ENCODE measurements at places on chromosomes 16 and 17. TPM values are rescaled to one million over a fixed set of nuclear protein-coding genes. Genes with fewer than 3 reads are reported as not detected.

The MYH11 gene
- not detected for total RNA-seq

The TBC1D3K gene
- not detected for total RNA-seq

The MFSD6L gene
- total RNA-seq: 0.96 TPM

The MRPL45 gene
- total RNA-seq: 27.7 TPM

The KRT15 gene
- total RNA-seq: not detected

GRCh38 chr17:18143044-18143936 is 34.7 kb downstream of the MYO15A start:
- no peaks in the 10 kb centered on the region for H3K27me3 ChIP-seq
- DNase-seq: no peak
- no peak overlapping the region for H3K4me3 ChIP-seq
- H3K27ac ChIP-seq: no peak overlapping the region

GRCh38 chr16:55136356-55137150 is 187.4 kb upstream of the IRX6 start:
- no peaks in the 10 kb centered on the region for H3K4me1 ChIP-seq
- DNase-seq: no peak
- H3K4me3 ChIP-seq: no peak overlapping the region
- no peaks in the 10 kb centered on the region for H3K36me3 ChIP-seq

GRCh38 chr17:45243750-45244149 is 18.1 kb downstream of the SPATA32 start:
- H3K27me3 ChIP-seq: no peaks in the 10 kb centered on the region
- H3K4me3 ChIP-seq: no peak overlapping the region

GRCh38 chr16:49023050-49023449 is 258.6 kb downstream of the CBLN1 start:
- no peaks in the 10 kb centered on the region for H3K4me1 ChIP-seq
- no peak for DNase-seq
- H3K4me3 ChIP-seq: no peak overlapping the region
- H3K27ac ChIP-seq: no peak overlapping the region
- no peaks in the 10 kb centered on the region for H3K27me3 ChIP-seq
- no peaks in the 10 kb centered on the region for H3K36me3 ChIP-seq

DNA sequence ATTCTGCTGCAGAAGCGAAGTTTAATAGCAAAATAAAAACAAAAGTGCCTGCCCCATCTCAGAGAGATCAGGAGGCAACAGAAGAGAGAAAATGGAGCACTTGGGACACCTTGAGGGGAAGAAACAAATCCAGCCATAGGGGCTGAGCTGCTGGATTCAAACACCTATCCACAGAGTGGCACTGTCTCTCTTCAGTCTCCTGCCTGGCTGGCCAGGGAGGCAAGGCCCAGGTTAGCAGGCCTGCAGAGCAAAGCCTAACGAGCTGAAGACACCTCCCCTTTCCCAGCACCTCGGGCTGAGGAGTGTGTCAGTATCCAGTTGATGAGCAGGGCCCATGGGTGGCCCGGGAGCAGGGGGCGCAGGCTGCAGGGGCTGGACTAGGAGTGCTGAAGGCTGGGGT is 8.8 kb upstream of the KRT31 start:
- H3K36me3 ChIP-seq: no peaks in the 10 kb centered on the region
- no peaks in the 10 kb centered on the region for H3K27me3 ChIP-seq
- no peak for DNase-seq
- peaks cover 24% of the 10 kb centered on the region for H3K4me1 ChIP-seq
- H3K27ac ChIP-seq: no peak overlapping the region
- H3K4me3 ChIP-seq: no peak overlapping the region

DNA sequence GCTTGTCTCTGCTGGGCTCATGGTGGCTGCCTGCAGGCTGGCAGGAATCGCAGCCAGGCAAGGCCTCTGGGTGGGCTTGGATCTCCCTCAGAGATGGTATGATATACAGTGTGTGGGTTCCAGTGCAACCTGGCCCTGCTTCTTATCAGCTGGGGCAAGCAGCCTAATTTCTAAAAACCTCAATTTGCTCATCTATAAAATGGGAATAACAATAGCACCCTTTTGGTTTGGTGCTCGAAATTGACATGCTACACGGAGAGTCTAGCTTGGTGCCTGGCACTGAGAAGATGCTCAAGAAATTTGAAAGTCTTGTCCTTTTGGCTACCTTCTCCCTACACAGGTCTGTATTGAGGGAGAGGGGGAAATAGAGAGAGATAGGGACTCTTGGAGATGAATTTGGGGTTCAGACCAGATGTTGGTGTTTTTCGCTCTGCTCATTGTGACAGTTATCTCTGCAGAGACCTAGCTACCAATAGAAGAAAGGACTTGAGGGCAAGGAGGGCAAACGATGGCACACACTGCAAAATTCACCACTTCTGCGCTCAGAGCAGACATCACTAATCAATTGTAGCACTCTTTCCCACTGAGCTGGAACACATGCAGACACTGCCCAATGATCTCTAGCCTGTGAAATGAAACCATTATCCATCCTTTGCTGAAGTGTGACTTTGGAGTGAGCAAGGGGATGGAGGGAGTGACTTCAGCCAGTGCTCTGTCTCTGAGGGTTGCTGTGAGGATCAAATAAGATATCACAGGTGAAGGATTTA is 15.6 kb downstream of the BEAN1 start:
- H3K4me1 ChIP-seq: no peaks in the 10 kb centered on the region
- no peaks in the 10 kb centered on the region for H3K36me3 ChIP-seq

Data from naive thymus-derived CD4-positive, alpha-beta T cell (primary cell).